ENCODE measurements at places on chromosomes 1 and 21.

DNA sequence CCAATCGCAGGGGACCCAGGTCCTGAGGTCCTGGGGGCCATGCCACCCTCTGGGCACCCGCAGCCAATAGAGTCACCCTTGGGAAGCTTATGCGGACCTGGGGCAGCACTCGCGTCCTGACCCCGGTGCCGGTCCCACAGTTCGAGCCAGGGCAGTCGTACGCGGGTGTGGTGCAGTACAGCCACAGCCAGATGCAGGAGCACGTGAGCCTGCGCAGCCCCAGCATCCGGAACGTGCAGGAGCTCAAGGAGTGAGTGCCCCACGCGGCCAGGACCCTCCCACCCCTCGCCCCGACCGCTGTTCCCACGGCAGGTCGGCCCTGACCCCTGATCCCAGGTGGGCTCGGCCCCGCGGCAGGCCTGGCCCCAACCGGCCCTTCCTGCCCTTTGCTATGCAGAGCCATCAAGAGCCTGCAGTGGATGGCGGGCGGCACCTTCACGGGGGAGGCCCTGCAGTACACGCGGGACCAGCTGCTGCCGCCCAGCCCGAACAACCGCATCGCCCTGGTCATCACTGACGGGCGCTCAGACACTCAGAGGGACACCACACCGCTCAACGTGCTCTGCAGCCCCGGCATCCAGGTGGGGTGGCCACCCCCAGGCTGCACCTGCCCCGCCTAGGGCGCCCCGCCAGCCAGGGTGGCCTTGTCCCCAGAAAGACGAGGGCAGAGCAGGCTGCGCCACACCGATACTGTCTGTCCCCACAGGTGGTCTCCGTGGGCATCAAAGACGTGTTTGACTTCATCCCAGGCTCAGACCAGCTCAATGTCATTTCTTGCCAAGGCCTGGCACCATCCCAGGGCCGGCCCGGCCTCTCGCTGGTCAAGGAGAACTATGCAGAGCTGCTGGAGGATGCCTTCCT, 20.5 kb downstream of the COL6A1 start:
- H3K27ac ChIP-seq, result no peak overlapping the region
- no peaks in the 10 kb centered on the region for H3K4me1 ChIP-seq
- no peak for DNase-seq
- H3K36me3 ChIP-seq, result peaks cover 68% of the 10 kb centered on the region
- no peak overlapping the region for H3K4me3 ChIP-seq

DNA sequence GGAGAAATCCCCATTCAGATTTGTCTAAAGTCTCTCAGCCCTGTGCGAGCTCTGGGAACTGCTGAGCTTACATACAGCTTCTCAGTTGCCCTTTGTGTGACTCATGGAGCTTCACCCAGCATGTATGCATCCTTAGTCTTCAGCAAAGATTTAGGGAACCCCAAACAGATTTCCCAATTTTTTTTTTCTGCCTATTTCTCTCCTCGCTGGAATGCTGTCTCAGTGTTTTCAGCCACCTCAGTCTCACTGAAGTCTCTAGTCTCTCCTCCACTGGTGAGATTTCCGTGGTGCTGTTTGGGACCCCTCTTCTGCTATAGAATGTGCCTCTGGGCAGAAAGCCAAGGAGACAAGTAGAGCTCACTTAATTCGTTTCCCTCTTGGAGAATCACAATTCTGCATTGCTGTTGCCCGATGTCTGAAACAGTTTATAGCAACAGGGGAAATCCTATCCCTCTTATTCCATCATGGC, 28.1 kb upstream of the TXLNA start:
- H3K27ac ChIP-seq, result no peak overlapping the region
- peaks cover 22% of the 10 kb centered on the region for H3K36me3 ChIP-seq
- no peaks in the 10 kb centered on the region for H3K27me3 ChIP-seq
- H3K4me1 ChIP-seq, result peaks cover 10% of the 10 kb centered on the region
- DNase-seq, result no peak

DNA sequence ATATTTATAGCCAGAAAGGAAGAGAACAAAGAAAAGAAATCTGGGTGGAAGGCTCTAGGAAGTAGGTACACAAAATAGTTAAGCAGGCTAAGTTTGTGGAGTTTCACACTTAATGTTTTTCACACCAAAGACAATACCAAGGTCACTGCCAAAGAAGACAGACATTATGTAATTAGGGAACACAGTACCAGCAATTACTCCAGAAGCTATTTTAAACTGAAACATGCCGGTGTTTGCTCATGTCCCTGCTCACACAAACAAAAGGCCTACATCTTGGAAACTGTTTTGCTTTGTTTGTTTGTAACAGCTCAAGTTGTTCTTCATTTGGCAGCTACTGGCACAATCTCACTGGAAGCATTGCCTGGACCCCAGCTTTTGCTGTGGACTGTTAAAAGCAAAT, 88.5 kb upstream of the DAB1 start:
- no peaks in the 10 kb centered on the region for H3K27me3 ChIP-seq
- H3K4me3 ChIP-seq, result no peak overlapping the region

DNA sequence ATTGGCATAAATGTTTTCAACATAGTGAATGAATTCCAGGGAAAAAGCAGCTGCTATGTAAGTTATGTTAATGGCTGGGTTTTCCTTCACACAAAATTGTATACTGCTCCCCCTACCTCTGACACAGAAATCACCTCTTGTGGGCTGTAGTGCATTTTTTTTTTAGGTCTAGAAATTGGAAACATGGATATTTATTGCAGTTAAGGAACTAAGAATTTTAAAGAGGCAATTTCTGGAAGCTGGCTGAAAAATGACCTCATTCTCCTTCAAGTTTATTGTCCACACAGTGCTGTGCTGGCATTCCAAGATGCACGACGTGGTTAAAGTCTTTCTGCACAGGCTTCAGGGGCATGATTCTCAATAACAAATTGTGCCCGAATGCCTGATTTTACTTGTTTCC, 1424.2 kb downstream of the MRPL39 start:
- no peaks in the 10 kb centered on the region for H3K36me3 ChIP-seq
- H3K4me1 ChIP-seq, result no peaks in the 10 kb centered on the region
- no peak overlapping the region for H3K4me3 ChIP-seq
- no peak for DNase-seq
- H3K27ac ChIP-seq, result no peak overlapping the region

DNA sequence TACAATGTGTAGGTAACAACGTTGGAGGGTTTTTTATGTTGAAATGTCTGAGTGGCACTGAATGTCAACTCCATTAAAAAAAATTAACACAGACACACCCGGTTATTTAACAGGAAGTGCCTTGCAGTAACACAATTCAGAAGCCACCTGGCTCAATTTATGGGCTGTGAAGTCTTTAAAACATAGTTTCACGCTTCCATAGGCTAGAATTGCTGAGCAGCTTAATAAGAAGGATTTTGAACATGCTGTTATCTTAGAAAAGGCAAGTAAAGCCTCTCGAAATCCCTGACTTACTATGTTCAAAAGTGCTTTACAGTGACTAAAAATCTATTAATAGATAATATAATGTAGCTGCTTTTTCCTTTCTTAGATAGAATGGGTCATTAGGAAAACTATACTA, 19.7 kb downstream of the SRSF4 start:
- H3K36me3 ChIP-seq, result peaks cover 81% of the 10 kb centered on the region
- no peak overlapping the region for H3K4me3 ChIP-seq
- H3K27ac ChIP-seq, result no peak overlapping the region
- peaks cover 22% of the 10 kb centered on the region for H3K4me1 ChIP-seq
- DNase-seq, result no peak
- no peaks in the 10 kb centered on the region for H3K27me3 ChIP-seq

DNA sequence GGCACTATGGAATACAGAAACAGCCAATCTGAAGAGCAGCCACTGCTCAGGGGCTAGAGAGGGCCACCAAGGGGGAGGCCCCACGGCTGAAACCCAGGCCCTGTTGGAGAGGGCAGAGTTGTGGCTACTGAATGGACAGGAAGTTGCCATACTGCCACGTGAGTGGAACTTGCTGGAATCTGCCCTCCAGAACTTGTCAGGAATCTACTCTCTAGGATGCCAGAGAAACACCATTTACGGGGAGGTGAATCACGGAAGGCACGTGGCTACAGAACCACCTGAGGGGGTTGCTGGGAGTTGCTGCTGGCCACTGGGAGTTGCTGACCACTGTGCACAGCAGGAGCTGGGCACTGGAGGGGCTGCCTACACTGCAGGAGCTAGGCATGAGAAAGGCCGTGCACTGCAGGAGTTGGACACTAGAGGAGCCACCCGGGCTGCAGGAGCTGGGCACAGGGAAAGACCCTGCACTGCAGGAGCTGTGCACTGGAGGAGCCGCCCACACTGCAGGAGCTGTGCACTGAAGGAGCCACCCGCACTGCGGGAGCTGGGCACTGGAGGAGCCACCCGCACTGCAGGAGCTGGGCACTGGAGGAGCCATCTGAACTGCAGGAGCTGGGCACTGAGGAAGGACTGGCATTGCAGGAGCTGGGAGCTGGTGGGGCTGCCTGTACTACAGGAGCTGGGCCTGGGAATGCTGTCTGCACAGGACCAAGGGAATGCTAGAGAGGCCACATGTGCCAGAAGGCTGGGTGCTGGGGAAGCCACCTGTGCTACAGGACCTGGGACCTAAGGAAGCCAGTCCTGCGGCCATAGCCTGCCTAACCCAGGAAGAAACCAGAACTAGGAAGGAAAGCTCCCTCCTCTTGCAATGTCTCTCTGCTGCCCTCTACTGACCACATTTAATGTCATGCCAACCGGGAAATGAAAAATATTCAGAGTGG, 343.4 kb downstream of the MATN1 start:
- H3K27ac ChIP-seq, result no peak overlapping the region
- peak; percentile 70 for DNase-seq
- no peaks in the 10 kb centered on the region for H3K36me3 ChIP-seq
- H3K27me3 ChIP-seq, result peaks cover 6% of the 10 kb centered on the region
- no peak overlapping the region for H3K4me3 ChIP-seq

DNA sequence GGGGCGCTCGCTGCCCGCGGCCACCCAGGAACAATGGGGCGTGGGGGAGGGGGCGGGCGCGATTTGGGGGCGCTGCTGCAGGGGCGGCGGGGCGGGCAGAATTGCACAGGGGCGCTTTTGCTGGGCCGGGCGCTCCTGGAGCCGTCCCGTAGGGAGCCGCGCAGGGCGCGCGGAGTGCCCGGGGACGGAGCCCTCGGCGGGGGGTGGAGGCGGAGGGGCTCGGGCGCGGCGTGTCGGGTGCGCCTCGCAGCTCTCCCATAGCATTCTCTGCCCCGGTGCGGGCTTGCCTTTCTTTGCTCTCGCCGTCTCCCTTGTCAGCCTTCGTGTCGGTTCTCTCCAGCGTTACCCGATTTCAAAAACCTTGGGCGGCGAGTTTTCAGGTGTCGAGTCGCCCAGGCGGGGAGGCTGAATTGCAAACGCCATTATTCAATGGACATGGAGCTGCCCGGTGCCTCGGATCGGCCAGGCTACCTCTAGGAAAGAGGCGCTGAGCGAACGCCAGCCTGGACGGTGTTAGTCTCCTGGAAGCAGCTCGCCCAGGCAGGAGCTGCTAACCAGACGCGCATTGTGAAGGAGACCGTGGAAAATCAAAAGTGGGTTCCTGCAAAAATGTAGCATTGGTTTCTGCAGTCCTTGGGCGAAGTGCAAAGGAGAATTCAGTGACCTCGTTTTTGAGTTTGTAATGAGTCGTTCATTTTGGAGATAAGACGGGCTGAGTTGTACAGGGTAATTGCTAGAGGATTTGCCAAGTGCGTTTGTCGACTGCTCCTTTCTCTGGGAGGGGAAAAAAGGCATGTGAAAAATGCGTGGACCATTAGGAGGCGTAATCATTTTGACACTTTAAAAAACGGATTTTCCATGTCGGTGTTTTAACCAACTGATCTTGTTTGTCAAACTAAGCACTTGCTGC, 626 bp downstream of the CXADR start:
- H3K36me3 ChIP-seq, result no peaks in the 10 kb centered on the region
- H3K4me1 ChIP-seq, result peaks cover 28% of the 10 kb centered on the region
- peak overlapping the region; percentile 77 for H3K4me3 ChIP-seq
- peaks cover 16% of the 10 kb centered on the region for H3K27me3 ChIP-seq

GRCh38 chr1:150366416-150367296, 2.7 kb downstream of the RPRD2 start:
- H3K36me3 ChIP-seq, result no peaks in the 10 kb centered on the region
- peak overlapping the region; percentile 85 for H3K4me3 ChIP-seq
- no peaks in the 10 kb centered on the region for H3K27me3 ChIP-seq
- peaks cover 30% of the 10 kb centered on the region for H3K4me1 ChIP-seq
- no peak overlapping the region for H3K27ac ChIP-seq

DNA sequence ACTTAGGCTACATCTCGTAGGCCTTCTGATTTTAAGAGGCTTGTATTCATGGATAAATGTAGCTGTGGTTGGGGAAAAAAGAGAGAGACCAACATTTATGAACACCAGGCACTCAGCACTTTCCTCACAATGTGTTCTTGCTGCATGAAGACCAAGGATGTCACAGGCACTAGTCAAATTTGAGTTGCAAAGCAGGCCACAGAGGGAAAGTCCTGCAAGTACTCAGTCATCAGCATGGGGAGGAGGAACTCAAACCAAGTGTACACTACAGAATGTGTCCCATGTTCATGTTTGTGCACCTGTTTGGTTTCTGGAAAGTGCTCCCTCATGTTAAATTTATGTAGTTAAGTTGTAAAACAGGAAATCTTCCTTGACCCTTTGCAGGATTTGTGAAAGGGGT, 8.7 kb upstream of the MAP3K7CL start:
- no peaks in the 10 kb centered on the region for H3K4me1 ChIP-seq
- no peak overlapping the region for H3K27ac ChIP-seq
- H3K36me3 ChIP-seq, result no peaks in the 10 kb centered on the region
- no peak for DNase-seq
- no peak overlapping the region for H3K4me3 ChIP-seq

DNA sequence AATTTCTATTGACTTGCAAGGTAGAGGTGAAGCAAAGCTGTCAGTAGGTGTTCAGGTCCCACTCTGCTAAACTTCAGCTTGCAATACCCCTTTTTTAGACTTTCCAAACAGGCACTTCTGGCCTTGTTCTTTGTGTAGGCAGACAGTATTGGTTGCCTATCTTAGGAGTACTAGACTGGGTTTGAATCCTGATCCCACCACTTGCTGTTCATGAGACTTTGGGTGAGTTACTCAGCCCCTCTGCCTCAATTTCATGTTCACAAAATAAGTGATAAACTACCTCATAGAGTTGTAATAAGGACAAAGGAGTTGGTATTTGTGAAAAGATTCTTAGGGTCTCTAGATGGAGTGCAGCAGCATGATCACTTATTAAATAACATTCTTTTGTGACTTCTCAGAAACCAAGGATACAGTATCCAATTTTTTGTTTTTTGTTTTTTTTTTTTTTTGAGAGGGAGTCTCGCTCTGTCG, 5.2 kb downstream of the RCC1 start:
- H3K4me3 ChIP-seq, result no peak overlapping the region
- DNase-seq, result no peak
- no peak overlapping the region for H3K27ac ChIP-seq

- H3K27me3 ChIP-seq, result no peaks in the 10 kb centered on the region
- no peak overlapping the region for H3K4me3 ChIP-seq
- H3K27ac ChIP-seq, result no peak overlapping the region
- H3K36me3 ChIP-seq, result no peaks in the 10 kb centered on the region
- DNase-seq, result no peak
- peaks cover 15% of the 10 kb centered on the region for H3K4me1 ChIP-seq
Observed at GRCh38 chr1:8239306-8240023, 78.4 kb upstream of the SLC45A1 start.

GRCh38 chr1:48495911-48496310, 23.9 kb upstream of the SPATA6 start:
- H3K4me1 ChIP-seq, result peaks cover 5% of the 10 kb centered on the region
- no peak overlapping the region for H3K4me3 ChIP-seq
- no peaks in the 10 kb centered on the region for H3K27me3 ChIP-seq
- H3K27ac ChIP-seq, result no peak overlapping the region

- no peaks in the 10 kb centered on the region for H3K36me3 ChIP-seq
- H3K4me3 ChIP-seq, result no peak overlapping the region
- peaks cover 6% of the 10 kb centered on the region for H3K4me1 ChIP-seq
- no peaks in the 10 kb centered on the region for H3K27me3 ChIP-seq
- no peak for DNase-seq
Observed at GRCh38 chr1:219432191-219432606, 180.7 kb downstream of the ZC3H11B start.

Measured in suprapubic skin (tissue), 4 donors.